ENCODE measurements at places on chromosomes 7 and 10.

GRCh38 chr7:150685219-150686029 is at the start of gene GIMAP2:
GIMAP2 (plus strand) TSS chr7:150685706; CDS start chr7:150687060, 1,354 bp downstream.
- no peak for DNase-seq

GRCh38 chr10:14184841-14185315 is 145.8 kb downstream of the FRMD4A start:
- DNase-seq, result peak; percentile 87

GRCh38 chr10:67665491-67665890 is 30.5 kb downstream of the CTNNA3 start:
- no peak for DNase-seq

GRCh38 chr7:30164567-30164966 is 29.8 kb downstream of the MTURN start:
- DNase-seq, result peak; percentile 78

- DNase-seq, result no peak
Measured at GRCh38 chr7:37815671-37816371, 32.6 kb upstream of the NME8 start.

Measured in NCI-H146 (cell line).